Right renal cortex interstitium (tissue), 3 donors: ENCODE measurements at places on chromosomes 4 and X. TPM values are rescaled to one million over a fixed set of nuclear protein-coding genes. Genes with fewer than 3 reads are reported as not detected.

The REELD1 gene
- 0.19 TPM for polyA plus RNA-seq

The PGAM4 gene
- not detected for polyA plus RNA-seq

The EGFL6 gene
- 23.8 TPM for polyA plus RNA-seq

The GPRASP1 gene
- 15.4 TPM for polyA plus RNA-seq

The RTL3 gene
- polyA plus RNA-seq: not detected

The CENPU gene
- 51.2 TPM for polyA plus RNA-seq

The THAP9 gene
- polyA plus RNA-seq: 12.6 TPM

DNA sequence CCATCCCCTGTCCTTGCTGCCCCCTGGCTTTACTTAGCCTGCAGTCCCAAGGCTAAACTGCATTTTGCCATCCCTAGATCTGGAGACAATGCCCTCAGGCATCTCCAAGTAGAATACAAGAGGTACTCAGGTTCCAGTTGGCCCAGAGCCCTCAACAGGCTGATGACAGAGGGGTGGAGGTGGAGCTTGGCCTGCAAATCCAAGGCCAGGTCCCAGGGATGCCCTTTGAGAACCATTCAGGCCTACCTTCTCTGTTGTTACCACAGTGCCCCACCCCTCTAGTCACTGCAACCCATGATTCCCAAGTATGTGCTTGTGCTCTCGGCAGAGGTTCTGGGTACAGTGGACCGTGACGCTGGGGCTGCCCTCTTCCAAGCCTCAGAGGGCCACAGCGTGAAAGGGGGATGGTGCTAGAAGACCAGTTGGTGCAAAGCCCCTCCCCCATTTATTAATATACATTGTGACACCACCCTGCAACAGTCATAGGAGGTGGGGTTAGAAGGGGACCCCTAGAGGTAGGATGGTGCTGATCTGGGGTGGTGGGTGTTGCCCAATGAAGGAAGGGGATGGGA, 6.4 kb upstream of the UBA1 start:
- no peak for DNase-seq

DNA sequence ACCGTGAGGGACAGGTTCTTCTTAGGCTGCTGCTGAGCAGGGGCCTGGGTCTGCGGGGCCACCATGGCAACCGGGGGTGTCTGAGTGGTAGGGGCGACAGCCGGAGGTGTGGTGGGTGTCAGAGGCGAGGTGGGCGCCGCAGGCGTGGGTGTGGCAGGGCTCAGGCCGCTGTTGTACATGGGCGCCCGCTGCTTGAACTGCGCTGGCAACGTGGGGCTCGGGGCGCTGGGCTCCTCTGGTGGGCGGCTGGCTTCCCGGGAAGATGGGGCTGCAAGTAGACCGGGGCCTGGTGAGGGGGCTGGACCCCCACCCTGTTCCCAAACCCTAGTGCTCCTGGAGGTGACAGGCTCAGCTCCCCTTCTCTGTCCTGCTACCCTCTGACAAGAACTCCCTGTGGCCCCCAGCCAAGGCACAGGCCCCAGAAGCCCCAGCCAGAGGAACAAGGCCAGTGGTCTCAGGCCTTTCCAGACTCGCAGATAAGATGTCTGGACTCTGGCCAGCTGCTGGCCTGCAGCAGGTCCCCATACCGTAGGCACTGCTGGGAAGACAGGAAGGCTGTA, 24.8 kb downstream of the NELFA start:
- DNase-seq: no peak

GRCh38 chr4:121237069-121237399, 72.9 kb upstream of the TNIP3 start:
- no peak for DNase-seq

GRCh38 chr4:6258741-6259140, 10.9 kb upstream of the WFS1 start:
- no peak for DNase-seq

GRCh38 chr4:159150821-159151390, 48.0 kb downstream of the RAPGEF2 start:
- DNase-seq: no peak

- DNase-seq: no peak
Measured at GRCh38 chr4:55876387-55876786, 22.9 kb downstream of the EXOC1 start.

- no peak for DNase-seq
Measured at GRCh38 chr4:122895336-122895995, 26.9 kb downstream of the NUDT6 start.

DNA sequence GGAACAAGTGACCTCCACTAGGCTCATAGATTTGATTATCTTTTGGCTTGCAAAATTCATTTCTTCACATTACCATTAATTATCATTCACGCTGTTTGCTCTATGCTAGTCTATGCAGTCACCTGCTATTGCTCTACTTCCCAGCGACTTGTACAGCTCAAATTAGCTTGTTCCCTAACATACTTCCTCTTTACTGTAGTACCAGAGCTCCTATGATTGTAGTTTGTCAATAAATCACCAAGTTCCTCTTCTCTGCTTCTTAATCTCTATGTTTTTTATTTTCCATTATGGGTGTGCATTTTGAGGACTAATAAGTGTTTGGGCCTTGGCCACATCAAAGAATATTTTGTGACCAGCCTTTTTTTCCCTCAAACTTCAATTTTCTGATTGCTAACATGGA, 6.2 kb upstream of the GSPT2 start:
- no peak for DNase-seq

DNA sequence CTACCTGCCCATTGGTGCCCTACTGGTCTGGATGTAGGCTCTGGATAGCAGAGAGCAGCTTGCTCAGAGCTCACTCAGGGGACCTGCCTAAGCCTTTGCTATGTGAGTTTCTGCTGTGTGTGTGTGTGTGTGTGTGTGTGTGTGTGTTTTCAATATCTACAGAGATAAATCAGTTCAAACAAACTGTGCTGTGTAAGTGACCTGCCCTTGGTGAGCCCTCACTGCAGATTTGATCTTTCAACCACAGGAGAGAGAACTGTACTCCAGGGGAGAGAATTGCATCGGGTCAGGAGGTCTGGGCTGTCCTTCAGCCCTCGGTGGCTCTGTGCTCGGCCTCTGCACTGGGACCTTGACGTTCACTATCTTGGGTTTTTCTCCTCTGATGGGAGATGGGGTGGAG, 35.0 kb upstream of the CDKN2AIP start:
- DNase-seq: no peak

DNA sequence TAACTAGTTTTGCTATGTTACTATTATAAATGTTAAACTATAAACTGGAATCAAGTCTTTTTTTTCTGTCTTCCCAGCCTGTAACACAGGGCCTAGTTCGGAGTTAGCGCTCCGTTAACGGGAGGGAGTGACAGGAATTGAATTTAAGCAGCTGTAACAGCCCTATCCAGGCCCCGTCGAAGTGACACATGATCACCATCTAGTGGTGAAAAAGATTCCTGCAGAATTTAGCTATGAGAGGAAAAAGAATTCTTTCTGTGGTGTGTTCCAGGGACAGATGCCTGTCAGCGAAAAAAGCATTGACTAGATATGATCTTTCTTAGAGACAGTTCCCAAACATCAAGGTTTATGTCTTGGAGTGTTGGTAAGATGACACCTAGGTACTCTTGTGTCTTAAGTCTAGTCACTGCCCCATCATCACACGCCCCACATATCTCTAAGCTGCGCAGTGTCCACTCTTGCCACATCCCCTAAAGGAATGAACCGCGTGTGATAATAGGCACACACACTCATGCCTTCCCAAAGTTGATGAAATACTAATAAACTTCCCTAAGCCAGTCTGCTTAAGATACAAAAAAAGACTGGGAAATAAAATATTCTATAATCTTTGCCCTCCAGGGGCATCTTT, 2.1 kb downstream of the GAB3 start:
- no peak for DNase-seq

DNA sequence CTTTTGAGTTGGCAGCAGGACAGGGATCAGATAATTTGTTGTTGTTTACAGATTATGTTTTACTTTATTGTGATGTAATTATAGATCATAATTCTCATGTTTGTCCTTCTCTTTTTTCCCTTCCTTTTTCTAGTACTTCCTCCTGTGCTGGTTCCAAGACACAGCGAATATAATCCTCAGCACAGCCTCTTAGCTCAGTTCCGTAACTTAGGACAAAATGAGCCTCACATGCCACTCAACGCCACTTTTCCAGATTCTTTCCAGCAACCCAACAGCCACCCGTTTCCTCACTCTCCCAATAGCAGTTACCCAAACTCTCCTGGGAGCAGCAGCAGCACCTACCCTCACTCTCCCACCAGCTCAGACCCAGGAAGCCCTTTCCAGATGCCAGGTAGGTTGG, 58.0 kb downstream of the SMAD1 start:
- no peak for DNase-seq

DNA sequence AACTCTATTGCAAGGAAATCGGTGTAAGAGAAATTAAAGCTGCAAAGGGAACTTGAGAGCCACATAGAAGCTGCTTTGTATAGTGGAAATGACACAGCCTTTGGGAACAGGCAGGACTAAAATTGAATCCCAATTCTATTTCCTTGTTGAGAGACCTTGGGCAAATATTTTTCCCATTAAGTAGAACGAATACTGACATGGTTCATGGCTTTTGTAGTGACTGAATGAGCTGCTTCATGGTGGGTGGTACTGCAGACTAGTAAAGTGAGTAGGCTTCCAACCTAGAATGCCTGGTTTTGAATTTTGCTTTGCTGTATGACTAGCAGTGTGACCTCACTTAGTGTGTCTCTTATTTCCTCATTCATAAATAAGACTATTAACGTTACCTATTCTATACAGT, 182.2 kb upstream of the KCNIP4 start:
- no peak for DNase-seq
